ENCODE measurements at places on chromosomes 11 and 22.

GRCh38 chr22:25448435-25449051 lies 115.9 kb upstream of the GRK3 start:
- no peak for DNase-seq

DNA sequence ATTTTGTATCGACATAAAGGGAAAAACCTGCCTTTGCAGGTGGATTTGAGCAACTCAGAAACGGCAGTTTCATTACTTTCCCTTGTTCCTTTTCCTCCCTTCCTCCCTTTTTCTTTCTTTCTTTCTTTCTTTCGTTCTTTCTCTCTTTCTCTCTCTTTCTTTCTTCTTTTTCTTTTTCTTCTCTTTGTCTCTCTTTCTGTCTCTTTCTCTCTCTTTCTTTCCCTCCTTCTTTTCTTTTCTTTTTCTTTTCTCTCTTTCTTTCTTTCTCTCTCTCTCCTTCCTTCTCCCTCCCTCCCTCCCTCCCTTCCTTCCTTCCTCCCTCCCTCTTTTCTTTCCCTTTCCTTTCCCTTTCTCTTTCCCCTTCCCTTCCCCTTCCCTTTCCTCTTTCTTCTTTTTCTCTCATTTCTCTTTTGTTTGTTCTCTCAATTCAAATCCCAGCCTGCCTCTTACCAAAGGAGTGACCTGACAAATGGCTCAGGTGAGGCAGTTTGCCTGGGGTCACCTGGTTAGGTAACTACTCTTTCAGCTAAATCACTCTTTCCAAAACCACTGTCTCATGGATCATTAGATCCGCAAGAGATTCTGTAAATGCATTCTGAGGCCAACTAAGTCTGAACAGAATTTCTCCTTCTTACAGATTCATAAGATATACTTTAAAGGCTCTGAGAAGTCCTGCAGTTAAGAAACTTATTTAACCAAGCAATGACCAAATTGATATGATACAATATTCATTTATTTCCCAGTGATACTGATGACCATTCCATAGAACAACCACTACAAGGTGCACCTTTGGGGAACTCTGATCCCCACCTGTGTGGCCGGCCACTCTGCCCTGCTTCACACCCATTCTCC lies 75.3 kb downstream of the MYO18B start:
- DNase-seq = no peak

DNA sequence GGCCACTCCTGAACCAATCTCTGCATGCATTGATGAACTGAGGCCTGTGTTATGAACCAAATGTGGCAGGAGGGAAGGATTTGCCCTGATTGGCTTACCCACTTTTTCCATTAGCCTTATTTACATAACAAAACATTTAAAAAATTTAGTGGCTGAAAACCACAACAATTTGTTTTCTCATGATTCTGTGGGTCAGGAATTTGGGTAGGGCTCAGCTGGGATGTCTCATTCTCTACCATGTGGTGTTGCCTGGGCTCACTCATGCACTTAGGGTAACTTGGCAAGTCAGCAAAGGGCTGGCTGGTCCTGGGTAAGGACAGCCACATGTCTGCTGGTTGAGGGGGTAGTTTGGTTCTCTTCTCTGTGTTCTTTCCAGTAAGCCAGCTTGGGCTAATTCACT lies 35.1 kb upstream of the CYP2R1 start:
- DNase-seq = no peak

GRCh38 chr11:17015627-17016126 lies 1.5 kb upstream of the PLEKHA7 start:
- peak; percentile 8 for DNase-seq

GRCh38 chr11:65275906-65276305 lies 14.1 kb downstream of the POLA2 start:
- DNase-seq = no peak

- DNase-seq = no peak
These were observed 135.4 kb downstream of the METTL15 start for GRCh38 chr11:28243581-28243980.

DNA sequence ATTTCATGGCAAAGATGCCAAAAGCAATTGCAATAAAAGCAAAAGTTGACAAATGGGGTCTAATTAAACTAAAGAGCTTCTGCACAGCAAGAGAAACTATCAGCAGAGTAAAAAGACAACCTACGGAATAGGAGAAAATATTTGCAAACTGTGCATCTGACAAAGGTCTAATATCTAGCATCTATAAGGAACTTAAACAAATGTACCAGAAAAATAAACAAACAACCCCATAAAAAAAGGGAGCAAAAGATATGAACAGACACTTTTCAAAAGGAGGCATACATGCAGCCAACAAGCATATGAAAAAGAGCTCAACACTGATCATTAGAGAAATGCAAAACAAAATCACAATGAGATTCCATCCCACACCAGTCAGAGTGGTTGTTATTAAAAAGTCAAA lies 60.3 kb downstream of the AASDHPPT start:
- DNase-seq = no peak

GRCh38 chr22:41659941-41660340 lies 28.7 kb downstream of the SNU13 start:
- DNase-seq = no peak

DNA sequence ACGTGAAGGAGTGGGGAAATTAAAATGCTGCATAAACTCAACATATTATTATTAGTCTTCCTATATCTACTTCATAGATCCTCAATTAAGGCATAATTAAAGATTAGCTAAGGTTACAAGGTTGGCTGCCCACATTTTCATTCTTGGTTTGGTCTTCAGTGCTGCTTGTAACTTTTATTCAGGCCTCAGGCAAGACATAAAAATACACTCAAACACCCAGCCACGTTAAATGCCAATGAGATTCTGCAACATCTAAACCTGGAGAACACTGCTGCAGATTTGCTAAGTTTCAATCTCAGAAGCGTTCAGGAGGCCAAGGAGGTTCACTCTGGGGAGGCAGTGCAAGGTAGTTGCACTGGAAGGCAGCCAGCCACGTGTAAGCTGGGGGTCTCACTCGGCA lies 358.7 kb upstream of the NARS2 start:
- no peak for DNase-seq

DNA sequence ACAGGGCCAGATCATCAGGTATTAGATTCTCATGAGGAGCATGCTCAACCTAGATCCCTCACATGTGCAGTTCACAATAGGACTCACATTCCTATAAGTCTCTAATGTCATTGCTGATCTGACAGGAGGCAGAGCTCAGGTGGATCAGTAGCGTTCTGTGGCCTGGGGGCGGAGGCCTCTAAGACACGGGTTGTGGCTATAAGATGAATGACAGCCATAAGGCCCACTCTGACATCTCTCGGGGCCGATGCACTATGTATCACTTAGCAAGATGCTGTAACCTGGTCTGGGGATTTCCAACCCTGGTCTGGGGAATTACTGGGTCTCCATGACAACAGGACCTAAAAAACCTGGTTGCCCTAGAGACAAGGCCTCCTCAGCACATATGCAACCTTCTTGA lies 932.7 kb downstream of the TBC1D22A start:
- no peak for DNase-seq
